Activated CD4-positive, alpha-beta T cell treated with anti-CD3 and anti-CD28 coated beads, Interleukin-2, amount 50 U/mL, for 24 hours (primary cell): ENCODE measurements at places on chromosomes 1 and 21.

GRCh38 chr21:45622416-45623097 lies 21.0 kb upstream of the PCBP3 start:
- DNase-seq: no peak

DNA sequence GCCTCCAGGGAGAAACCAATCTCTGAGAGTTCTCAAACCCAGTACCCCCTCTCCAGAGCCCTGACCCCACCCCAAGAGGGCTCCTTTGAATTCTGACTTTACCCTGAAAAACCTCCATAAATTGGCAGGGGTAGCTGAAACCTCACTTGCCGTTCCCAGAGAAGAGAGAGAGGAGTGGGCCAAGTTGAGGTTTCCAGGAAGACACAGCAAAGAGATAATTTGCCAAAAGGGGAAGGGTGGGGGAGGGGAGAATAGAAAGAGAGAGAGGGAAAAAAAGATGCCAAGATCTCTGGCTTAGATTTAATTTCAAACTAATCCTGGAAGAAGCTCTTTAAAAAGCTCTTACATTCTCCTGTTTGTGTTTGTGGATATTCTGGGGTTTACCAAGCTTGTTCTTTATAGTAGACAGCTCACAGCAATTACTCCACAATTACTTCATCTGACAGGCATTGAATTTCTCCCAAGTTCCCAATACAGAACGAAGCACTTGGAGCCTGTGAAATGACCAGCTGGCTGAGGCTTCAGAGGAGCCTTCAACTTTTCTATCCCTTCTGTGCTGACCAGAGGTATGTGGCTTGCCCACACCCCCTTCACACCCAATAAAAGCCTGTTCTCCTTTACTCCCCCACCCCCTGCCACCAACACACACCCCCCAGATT lies 1.1 kb upstream of the GRHL3 start:
- no peak for DNase-seq

- no peak for DNase-seq
Measured at GRCh38 chr1:86154571-86155050, 2.0 kb downstream of the COL24A1 start.

DNA sequence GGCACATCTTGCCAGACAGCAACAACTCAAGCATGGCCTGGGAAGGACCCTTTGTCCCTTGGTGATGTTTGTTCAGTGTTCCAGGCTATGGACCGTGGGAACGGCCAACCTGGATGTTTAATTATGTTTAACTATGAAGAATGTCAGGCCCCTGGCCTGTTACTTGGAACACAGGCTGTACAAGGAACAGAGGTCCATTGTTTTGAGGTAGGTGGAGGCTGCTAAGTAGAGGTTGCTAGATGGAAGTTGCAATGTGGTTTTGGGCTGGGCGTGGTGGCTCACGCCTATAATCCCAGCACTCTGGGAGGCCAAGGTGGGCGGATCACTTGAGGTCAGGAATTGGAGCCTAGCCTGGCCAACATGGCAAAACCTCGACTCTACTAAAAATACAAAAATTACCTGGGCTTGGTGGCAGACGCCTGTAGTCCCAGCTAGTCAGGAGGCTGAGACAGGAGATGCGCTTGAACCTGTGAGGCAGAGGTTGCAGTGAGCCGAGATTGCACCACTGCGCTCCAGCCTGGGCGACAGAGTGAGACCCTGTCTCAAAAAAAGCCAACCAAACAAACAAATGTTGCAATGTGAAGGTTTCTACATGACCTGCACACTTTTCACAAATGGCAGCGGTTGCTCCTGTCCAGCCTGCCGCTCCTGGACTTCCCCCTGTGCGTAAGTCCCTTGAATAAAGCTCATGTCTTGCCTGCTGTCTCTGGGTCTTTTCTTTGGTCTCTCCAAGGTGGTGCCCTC lies 2.5 kb upstream of the LEFTY1 start:
- no peak for DNase-seq

GRCh38 chr1:35546614-35547013 lies 10.6 kb downstream of the KIAA0319L start:
- no peak for DNase-seq
